Testis (tissue), 5 donors: ENCODE measurements at places on chromosomes 7 and 10. TPM values are rescaled to one million over a fixed set of nuclear protein-coding genes. Genes with fewer than 3 reads are reported as not detected.

Gene RAMP3
- polyA plus RNA-seq: 9.1 TPM

Gene MEIG1
- 33.1 TPM for polyA plus RNA-seq

Gene PNLIPRP2
- 0.61 TPM for polyA plus RNA-seq

Gene LIPJ
- 10.4 TPM for polyA plus RNA-seq
